ENCODE measurements at places on chromosomes 3 and 15.

DNA sequence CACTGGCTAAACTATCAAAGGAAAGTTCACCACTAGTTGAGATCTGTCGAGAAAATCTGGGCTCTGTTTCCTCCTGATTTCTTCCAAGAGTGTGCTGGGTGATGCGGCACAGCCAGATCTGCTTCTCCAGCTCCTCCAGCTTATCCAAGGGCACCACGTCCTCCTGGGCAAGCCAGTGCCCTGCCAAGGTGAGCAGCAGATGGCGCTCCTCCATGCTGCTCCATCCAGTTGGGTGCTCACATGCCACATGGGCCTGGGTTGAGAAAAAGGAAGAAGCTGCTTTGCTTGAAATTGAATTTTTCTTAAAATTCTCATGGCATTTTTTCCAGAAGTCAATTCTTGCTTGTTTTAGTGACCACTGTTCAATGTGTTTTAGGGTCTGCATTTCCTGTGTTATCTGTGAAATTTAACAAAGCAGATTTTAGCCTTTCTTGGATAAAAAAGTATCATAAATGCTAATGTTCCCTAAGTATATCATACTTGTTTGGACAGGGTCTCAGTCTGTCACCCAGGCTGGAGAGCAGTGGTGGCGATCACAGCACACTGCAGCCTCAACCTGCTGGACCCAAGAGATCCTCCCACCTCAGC is 47.3 kb downstream of the EIF3J start:
- no peak for DNase-seq

- no peak for DNase-seq
Observed at GRCh38 chr3:60573494-60573893, 677.8 kb downstream of the FHIT start.

GRCh38 chr3:123773681-123774431 is 110.3 kb downstream of the MYLK start:
- peak; percentile 41 for DNase-seq

DNA sequence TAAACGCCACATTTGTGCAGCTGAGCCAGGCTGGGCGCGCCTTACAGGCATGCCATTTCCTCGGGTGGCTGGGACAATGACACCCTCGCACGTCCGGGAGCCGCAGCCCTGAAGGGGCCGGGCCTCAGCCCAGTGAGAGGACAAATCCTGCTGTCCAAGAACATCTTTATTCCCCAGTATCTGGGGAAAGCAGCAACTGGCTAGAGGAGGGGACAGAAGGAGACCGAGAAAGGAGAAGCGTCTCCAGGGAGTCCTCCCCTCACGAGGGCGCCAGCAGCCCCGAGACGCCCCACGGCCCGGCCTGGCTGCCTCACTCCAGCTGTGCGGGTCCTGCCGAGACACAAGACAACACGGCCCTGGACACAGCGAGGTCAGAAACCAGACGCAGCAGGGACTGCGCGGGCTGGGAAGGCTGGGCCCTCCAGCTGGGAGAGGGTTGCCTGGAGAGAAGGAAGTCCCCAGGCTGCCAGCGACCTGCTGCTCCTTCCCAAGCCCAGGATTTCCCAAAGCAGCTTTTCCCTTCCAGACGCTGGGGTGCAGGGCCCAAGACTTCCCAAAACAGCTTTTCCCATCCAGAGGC is 130.2 kb downstream of the CHSY1 start:
- no peak for DNase-seq

DNA sequence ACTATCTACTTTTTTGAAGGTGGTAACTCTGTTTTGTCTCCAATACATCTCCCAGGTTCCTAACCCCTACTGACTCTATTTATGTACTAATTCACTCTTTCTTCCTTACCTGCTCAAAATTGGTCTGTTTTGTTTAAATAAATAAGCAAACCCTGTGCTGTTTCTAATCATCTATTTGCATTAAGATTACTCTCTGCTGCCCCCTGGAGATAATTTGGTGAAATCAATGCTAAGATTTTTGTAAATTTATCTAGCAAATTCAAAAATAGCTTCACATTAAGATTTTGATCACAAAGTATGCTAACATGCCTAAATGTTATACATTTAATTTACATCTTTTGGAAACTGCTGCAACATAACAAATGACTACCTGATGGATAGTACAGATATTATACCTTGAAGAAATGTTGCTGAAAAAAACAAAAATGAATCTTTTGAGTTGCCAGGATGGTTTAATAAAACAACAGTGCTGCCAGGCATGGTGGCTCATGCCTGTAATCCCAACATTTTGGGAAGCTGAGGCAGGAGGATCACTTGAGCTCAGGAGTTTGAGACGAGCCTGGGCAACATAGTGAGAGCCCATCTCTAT is 4.4 kb upstream of the CD200R1 start:
- no peak for DNase-seq
